ENCODE measurements at places on chromosomes 6 and 20.

DNA sequence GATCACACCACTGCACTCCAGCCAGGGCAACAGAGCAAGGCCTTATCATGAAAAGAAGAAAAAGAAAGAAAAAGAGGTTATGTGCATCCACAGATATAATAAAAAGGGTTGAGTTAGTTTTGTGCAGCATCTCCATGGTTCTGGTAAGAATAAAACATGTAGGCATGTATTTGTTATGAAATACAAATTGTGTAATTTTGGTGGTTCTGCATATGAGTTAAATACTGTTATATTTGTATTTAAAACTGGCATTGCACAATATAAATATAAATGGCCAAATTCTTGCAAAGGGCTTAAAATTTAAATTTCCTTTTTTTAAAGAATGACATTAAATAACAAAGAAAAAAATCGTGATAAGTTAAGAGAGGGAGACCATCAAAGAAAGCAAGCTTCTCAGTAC lies 159.1 kb upstream of the PREP start:
- DNase-seq = no peak

- no peak for DNase-seq
Observed at GRCh38 chr6:41021832-41022231, 17.2 kb downstream of the UNC5CL start.

- DNase-seq = no peak
Observed at GRCh38 chr6:16430391-16431089, 192.2 kb downstream of the GMPR start.

DNA sequence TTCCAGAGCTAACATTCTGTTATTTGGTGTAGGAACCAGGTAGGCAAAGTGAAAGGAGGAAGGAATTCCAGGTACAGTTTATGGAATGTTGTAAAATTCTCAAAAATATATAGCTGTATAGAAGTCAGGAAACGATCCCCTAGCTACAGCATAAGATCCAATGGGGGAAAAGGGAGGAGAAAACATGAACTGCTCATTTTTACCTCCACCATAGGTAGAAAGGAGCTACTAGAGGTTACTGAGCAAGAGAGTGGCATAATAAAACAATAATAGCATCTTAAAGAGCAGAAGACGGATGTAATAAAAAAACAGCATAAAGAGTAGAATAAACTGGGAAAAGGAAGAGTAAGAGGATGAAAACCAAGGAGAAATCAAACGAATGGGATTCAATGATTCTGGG lies 26.9 kb downstream of the EPB41L2 start:
- no peak for DNase-seq

DNA sequence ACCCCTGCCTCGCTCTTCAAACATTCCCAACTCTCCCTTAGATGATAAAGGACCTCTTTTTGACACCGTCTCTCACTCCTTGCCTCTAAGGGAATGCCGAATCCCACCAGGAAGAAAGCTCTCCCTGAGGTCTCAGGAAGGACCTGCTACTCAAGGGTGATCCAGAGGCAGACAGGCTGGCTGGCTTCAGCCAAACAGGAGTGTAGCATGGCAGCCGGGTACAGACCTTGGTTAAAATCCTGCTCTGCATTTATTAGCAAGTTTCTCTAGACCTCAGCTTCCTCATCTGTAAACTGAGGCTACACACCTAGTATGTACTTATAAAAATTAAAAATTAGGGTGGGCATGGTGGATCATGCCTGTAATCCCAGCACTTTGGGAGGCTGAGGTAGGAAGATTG lies 17.2 kb downstream of the MAP1LC3A start:
- no peak for DNase-seq

DNA sequence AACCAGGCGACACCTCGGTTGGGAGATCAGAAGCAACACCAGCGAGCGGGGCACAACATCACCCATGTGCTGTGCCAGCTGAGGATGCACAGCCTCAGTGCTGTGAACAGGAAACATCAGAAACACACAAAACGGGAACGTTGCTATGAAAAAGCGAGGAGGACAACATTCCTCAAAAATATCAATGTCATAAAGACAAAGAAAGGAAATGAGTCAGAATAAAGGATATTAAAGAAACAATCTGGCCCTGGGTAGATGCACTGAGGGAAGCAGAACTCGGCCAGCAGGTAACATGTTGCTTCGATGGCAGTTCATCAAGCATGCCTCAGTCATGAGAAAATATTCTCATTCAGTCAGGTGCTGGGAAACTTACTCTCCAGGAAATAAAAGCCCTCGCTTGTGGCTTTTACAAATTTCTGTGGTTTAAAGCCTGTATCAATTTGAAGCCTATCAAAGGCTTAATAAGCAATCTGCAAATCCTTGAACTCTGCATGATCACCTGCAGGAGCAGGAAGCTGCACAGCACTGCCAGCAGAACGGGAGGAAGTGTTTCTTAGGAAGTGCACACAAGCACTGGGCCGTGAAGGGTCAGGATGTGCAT lies 77.5 kb downstream of the GINS1 start:
- no peak for DNase-seq

GRCh38 chr20:16434062-16434664 lies 139.1 kb downstream of the KIF16B start:
- peak; percentile 9 for DNase-seq

DNA sequence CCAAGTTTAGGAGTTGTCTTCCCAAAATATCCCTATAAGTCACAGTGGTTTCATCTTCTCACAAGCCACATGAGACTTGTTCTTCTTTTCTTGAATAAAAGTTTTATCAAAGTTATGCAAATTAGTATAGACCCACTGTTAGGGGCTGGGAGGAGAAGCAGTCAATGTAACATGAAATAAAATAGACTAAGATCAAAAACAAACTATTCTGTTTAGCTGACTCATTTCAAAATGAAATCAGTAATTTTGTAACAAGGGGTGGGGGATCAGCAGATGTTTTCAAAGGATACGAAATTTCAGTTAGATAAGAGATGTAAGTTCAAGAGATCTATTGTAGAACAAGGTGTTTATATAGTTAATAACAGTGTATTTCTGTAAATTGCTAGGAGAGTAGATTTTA lies 339.6 kb upstream of the PRDM1 start:
- DNase-seq = no peak

DNA sequence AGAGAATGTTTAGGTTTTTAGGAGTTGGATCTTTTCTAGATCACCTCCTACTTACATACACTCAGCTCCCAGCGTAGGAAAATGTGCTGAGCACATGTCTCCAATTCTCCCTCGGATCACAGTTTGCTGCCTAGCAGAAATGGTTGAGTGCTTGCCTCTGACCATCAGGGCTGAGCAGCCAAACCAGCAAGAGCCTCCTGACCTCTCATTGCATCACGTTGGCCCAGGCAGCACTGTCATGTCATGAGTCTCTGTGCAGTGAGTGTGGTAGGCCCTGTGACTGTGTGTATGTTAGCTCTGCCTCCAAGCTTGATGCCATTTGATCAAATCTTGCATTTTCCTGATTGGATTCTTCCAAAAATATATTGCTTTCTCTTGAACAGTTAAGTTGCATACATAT lies 112.0 kb downstream of the LRRC1 start:
- peak; percentile 54 for DNase-seq

DNA sequence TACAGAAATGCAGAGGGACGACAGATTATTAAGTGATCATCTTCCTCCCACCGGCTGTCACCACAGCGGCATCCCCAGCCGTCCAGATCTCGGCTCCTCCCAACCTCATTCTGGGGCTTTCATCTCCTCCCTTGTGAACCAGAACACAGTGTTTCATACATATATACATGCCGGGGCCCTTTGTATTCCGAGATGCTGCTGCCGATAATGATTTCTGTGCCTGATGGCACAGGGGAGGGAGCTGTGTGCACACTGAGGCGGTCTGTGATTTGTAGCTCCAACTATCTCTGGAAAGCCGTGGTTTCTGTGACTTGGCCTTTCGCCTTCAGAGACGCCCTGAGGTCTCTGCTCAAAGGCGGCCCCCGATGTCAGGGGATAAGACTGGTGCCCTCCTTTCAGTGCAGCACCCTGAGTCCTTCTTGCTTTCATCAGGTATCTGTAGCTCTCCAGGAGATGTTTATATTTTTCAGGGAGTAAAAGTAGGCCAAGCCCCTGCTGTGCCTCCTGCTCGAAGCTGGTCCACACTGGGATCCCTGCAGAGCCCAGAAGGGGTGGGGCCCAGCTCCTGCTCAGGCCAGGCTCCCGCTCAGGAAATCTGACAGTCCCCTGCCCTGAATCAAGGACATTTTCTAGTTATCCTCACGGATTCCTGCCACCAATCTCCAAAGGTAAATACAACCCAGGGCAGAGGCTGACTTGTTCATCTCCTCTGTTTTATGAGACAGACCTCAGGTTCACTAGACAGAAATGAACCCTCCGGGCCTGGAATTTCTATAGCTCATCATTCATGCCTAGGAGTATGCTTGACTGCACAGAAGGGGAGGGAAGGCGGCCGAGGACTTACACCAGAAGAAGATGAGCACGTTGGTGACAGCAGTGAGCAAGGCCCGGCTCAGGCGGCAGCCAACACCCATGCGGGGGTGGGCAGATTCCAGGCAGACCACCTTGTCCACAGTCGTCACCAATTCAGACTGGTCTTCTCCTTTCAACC lies 11.2 kb downstream of the LEMD2 start:
- DNase-seq = no peak

- DNase-seq = no peak
Observed at GRCh38 chr20:50293284-50294139, 102.9 kb downstream of the CEBPB start.

DNA sequence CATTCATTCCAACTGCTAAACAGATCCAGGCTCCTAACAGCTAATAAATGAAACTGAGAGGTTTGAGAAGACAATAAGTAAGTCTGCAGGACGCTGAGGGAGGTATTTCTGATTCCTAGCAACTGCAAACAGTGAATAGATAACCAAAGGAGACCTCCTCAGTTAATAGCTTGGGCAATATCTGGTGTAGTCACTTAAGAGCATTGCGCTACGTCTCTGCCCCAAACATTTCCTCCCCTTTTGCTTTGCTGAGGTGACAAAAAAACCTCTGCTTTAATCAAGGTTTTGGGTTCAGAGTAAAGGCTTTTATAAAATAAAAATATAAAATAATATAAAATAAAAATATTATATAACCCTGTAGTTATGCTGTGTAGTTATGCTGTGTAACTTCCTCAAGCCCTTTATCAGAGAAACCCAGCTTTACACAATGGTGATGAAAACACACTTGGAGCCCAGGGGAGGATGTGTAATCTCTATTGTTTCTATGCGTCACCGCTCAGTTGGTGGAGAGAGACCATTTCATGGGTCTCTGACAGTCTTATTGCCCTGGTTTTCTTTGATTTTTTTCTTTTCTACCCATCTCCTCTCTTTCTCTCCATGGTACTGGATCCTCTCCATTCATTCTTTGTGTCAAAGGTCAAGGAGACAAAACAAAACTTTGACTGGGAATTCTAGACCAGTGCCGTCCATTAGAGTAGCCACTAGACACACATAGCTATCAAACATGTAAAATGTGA lies 18.9 kb upstream of the CALHM5 start:
- DNase-seq = no peak

GRCh38 chr20:11173916-11174315 lies 500.1 kb upstream of the JAG1 start:
- DNase-seq = no peak

DNA sequence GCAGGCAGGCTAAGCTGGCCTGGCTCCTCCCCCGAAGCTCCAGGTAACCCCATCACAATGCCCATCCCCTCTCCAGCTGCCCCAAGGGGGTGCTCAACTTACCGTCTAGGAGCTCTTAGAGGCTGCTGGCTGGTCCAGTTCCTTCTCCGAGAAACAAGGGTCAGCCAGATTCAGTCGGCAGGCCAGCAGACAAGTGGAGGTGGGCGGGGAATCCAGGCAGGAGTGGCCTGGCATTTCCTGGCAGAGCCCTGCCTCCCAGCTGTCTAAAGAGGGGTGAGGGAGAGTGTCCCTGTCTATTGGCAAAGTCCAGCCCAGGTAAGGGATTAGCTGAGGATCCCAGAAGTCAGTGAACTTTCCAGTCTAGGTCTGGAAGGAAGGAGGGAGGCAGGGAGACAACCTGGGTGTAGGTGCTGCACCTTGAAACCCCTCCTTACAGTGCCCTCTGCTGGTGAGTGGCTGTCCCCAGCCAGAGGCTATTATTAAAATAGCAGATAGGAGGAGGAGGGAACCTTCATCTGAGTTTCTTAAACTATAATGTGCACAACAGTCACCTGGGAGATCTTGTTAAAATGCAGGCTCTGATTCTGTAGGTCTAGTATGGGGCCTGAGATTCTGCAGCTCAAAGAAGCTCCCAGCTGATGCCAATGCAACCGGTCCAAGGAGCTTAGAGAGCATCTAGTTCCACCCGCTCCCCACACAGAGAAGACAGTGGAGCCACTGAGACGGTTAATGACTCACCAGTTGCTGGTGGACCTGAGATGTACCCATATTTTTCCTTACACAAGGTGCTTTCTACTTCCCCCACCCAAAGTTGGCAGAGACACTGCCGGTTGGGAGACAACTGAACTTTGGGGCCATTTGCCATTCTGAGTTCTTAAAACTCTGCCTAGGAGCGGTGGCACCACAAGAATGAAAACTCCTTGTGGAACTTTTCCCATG lies at the start of gene UNC5CL:
TSS of gene UNC5CL (minus strand) at position 162 of the 939 bp plus-strand sequence. CDS start 4,147 bp downstream, outside the sequence.
- DNase-seq = no peak

DNA sequence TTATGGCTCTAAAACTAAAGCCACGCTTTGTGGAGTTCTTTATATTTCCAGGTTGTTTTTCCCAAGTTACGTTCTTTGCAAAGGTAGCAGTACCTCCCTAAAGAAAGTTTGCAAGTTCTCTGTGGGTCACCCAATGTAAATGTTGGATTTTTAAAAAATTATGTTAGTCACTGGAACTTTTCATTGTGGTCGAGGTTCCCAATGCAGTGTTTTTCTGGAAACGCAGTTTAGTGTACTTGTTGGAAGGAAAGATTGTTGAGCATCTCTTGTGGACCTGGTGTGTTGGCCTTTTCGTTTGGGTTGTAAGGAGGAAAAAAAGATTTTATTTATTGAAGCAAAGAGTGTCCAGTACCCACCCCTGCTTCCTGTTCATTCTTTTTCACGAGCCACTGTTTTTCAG lies 1.4 kb downstream of the TOP1 start:
- DNase-seq = no peak

GRCh38 chr6:127198549-127198948 lies 68.1 kb upstream of the RNF146 start:
- no peak for DNase-seq

- no peak for DNase-seq
Observed at GRCh38 chr6:63640062-63640461, 4.5 kb downstream of the PHF3 start.

DNA sequence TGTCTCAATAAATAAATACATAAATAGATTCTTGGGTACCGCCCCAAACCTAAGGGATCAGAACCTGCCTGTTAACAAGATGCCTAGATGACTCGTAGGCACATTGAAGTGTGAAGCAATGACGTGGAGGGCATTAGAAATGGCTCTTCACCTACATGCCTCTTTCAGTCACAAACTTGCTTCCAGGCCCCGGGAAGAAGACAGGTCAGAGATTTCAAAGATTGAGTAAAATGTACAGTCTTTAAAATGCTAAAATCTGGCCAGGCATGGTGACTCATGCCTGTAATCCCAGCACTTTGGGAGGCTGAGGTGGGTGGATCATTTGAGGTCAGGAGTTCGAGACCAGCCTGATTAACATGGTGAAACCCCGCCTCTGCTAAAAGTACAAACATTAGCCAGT lies 480.8 kb upstream of the JARID2 start:
- no peak for DNase-seq

GRCh38 chr20:40276301-40276700 lies 412.7 kb downstream of the MAFB start:
- no peak for DNase-seq

Measured in pons (tissue), 1 donor.